Activated T-helper 1 cell treated with Interleukin-2 at 50 U/mL for 16 hours (primary cell): ENCODE measurements at places on chromosomes 3 and 15.

DNA sequence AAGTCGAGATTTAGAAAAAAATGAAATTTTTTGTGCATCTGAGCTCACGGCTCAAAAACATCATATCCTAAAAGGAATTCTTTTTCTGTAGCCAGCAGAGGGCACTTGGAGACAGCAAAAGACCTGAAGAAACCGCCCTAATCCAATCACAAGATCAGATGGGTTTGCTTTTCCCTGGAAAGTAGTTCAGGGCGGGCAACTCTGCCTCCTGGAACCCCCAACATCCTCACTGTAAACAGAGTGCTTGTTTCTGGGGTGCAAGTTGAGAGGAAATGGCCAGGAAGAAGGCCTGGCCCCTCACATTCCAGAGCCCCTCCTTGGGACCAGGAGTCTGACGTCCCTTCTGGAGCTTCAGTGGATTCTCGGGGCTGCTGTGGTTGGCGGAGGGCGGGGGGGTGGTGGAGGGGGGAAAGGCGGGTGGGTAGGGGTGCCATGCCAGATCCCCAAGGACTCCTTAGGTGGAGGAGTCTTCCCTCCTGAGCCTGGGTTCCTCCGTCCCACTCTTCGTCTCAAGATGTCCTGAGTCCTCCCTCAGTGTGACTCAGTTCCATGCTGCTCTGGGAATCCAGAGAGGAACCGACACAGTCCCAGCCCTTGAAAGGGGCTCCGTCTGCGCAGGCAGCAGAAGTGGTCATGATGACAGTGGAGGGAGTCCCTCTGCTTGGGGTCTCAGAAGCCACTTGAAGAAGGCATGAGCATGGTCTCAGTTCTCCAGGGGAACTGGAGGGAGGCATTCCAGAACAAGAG, 35.9 kb downstream of the CCK start:
- no peak for DNase-seq

DNA sequence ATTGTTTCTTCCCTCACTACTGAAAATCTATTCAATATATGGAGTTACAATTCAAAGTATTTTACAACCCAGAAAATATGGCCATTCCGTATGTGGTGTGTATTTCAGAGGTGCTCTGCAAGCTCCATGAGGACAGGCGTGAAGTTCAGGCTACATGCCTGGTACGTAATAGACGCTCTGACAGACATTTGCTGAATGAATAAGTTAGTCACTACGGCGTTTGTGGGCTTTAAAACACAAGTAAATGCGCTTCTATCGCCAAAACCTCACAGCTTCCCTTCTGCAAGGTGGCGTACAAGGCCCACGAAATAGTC, 701 bp upstream of the TIPARP start:
- DNase-seq, result no peak

DNA sequence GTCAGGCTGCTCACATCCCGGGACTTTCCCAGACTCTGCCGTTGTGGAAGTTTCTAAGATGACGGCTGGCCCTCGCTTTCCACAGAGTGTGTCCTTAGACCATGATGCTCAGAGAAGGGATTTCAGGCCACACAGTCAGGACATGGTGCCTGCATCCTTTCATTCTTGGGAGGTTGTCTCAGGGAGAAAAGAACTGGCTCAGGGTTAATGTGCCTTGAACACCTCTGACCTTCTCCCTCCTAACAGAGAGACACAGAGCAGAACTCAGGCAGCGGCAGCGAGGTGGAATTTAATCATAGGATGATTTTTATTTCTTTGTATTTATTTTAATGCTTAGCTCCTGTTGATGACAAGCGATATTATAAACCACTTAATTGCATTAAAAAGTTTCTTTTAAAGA, 96.9 kb upstream of the ATP2B2 start:
- DNase-seq, result no peak

- no peak for DNase-seq
Measured at GRCh38 chr15:59349680-59350420, 22.8 kb downstream of the MYO1E start.

- DNase-seq, result no peak
Measured at GRCh38 chr15:27124287-27124871, 153.4 kb downstream of the GABRG3 start.

GRCh38 chr15:91456921-91457320, 356.9 kb downstream of the SV2B start:
- no peak for DNase-seq

DNA sequence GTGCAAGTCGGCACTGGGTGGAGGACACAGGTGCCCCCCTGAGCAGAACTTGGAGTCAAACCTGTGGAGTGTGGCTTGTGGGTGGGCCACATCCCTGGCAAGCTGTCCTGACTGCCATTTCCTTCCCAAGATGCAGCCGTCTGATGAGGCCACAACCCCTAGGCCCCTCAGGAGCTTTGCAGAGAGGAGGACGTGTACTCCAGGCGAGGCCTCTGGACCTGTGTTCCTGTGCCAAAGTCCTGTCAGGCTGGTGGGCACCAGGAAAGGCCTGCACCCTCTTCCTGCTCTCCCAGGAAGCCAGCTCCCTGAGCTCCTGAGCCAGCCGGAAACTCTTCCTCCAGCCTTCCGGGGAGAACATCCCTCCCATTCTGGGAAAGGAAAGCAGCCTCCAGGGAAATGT, 48.5 kb downstream of the CMTM6 start:
- no peak for DNase-seq

DNA sequence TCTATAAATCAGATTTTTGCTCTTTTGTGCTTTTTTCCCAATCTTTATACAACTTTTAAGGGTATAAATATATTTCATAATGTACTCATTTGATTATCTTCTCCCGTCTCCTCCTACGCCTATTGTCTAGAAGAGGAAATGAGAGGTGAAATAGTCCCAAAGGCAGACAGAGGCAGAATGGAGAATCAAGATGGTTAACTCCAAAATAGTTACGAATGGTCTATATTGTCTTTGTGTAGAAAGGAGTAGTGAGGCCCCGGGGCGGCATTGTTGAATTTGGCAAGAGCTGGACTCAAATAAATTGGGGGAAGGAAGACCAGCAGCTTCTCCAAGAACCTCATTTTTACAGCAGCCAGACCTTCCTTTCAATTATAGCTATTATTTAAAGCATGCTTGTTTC, 23.9 kb downstream of the ITPR1 start:
- DNase-seq, result no peak

DNA sequence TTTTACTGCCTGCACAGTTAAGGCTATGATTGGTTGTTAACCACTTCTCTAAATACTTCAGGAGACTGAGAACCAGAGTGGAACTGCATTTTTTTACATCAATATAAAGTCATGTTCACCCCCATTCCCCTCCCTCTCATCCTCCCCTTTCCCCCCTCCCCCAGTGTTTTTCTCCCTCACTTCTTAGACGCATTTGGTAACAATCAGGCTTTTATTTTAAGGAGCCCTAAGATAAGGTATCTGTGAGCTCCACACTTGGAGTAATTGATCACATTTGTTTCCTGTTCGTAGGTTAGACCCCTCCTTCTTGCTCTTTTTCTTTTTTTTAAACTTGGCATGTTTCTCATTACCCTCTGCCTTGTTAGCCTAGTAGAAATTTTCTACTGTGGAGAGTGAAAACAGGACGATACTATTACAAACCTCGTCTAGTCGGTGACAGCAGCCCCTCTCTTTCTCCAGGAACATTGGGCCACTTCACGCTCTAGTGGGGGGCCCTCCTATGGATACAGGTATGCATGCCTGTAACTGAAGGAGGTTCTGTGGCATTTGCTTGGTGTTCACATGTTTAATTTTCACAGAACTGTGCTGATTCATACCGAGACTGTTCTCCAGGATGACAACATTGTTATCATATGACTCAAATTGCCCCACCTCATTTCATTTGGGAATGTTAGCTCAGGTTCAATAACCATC, 314.4 kb downstream of the MECOM start:
- DNase-seq, result no peak

DNA sequence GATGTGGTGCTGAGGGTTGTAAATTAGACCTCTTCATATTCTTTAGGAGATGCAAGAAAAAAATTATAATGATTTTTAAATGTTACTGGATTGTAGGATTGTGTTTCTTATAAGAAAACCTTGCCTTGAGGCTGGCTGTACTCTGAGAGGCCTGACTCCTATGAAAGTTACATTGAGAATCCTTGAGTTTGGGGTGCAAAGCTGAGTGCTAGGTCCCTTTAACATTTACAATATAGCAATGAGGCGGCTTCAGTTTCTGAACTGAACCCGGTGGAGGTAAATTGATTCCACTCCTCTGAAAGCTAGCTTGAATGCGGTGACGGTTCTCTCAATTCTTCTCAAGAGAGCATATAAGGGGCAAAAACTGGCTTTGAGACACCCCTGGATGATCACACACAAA, at the start of gene TMPRSS7:
TMPRSS7 (plus strand) TSS at position 301 of the 400 bp plus-strand sequence. CDS start 110 bp downstream, outside the sequence.
- DNase-seq, result no peak
